C1 segment of cervical spinal cord (tissue), 14 donors: ENCODE measurements at places on chromosomes 7 and 10.
A peak's percentile ranks its signal among the peaks of the same experiment; 100 is the strongest.

GRCh38 chr10:131561897-131562296 is 250.4 kb upstream of the TCERG1L start:
- DNase-seq = no peak

DNA sequence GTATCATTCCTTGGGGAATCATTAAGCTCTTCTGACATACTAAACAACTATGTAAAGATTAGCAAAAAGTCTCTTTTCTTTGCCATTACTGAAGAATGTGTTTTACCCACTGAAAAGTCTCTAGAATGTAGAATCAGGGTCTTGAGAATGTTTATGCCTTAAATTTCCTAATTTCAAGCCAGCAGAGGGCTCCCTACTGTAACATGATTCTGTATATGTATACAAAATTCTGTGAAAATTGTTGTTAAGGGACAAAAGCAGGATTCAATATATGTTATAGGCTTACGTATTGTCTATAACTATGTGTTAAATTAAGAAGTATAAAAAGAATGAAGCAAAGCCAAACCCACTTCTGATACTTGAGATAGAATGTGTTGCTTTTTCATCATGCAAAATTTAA is 296.9 kb upstream of the DGKB start:
- no peak for DNase-seq

DNA sequence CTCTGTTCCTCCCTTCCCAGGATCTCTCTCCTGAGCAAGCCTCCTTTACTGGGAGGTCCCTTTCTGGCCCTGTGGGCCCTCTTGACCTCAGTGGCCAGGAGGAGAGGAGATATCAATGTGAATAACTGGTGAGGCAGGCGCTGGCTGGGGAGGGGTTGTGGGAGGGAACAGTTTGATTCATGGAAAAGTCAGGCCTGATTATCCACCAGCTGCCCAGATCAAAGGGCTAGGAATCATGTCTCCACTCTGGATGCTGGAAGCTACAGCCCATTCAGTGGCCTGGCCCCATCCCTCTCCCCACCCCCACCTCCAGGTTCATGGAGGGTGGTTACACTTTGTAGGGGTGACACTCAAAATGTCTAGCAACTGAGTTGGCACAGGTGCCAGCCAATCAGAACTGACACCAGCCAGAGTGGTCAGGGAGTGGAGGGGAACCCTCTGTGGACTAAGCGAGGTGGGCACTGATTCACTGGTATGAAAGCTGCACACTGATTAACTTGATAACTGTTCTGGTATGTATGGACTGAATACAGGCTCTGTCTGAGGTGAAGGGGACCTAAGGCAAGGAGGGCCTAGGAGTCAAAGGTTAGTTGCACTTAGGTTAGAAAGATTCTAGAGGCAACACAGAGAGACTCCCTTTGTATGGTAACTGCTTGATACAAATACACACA is 4.8 kb downstream of the PRRT4 start:
- DNase-seq = no peak

DNA sequence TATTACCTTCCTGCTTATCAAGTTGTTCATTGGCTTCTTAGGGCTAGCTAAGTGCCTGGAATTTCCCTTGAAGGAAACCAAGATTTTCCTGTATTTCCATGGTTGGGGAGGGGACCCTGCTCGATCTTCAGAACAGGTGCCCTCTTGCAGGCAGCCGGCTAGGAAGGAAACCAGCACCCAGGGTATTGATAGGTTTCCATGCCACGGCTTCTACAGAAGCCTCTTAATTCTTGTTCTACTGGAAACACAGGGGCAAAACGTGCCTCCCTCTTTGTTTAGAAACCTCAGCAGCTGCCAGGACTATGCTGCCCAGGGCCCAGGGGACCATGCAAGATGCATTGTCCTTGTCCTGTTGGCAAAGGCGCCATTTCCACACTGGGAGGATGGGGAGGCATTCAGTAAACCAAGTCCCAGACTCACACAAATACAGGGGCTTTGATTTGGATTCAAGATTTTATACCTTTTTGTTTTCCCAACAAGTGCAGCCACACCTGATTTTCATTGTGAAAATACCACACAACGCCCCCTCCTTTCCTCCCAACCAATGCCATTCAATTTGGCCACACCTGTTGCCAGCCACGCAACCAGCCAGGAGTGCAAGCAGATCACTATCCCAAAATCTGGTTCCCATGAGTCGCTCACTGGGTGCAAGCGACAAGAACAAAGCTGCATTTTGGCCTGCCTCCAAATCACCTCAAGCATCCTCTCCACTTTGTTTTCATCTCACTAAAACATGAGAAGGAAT is 29.6 kb downstream of the C10orf71 start:
- DNase-seq = no peak

DNA sequence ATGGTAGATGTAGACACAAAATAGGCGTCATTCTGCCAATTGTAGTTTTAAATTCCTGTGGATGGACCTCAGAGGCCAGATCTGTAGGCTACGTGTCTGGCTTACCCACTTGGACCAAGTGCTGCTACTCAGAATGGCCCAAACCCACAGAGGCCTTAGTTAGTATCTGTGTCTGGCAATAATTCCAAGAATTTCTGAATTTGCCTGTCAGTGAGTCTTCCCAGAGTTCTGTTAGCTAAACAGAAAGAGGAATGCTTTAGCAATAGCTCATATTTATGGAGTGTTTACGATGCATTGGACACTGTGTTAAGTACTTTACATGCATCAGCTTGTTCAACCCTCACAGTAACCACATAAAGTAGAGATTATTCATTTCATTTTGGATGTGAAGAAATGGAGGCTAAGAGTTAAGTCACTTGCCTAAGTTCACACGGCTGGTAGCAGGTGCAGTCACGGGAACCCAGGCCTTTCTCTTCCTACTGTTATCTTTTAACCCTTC is 231.8 kb downstream of the PTEN start:
- DNase-seq = no peak

DNA sequence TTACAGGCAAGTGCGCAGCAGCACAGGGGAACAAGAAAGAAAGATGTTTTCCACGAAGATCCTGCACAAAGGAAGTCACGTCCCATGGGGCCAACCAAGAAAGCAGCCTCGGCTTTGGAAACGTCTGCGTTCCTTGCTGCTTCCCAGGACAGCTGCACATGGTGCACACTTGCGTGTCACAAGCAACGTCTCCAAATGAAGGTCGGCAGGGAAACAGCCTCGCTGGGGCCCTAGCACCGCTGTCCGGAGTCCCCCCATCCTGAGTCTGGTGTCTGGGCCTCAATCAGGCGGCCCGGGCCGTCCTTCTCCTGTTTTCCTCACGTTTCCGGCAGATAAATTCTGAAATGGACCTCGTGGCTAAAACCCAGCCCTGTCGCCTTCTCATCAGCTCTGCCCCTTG is 206.2 kb downstream of the DIP2C start:
- DNase-seq = no peak

DNA sequence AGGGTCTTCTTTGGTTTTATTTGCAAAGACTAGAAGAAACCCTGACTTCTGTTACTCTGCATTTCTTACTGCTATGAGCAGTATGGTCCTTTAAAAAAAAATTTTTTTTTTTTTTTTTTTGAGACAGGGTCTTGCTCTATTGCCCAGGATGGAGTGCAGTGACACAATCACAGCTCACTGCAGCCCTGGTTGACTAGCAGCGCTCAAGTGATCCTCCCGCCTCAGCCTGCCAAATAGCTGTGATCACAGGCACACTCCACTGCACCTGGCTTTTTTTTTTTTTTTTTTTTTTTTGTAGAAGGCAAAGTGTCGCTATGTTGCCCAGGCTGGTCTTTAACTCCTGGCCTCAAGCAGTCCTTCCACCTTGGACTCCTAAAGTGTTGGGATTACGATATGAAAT is 17.4 kb downstream of the CNNM2 start:
- no peak for DNase-seq

DNA sequence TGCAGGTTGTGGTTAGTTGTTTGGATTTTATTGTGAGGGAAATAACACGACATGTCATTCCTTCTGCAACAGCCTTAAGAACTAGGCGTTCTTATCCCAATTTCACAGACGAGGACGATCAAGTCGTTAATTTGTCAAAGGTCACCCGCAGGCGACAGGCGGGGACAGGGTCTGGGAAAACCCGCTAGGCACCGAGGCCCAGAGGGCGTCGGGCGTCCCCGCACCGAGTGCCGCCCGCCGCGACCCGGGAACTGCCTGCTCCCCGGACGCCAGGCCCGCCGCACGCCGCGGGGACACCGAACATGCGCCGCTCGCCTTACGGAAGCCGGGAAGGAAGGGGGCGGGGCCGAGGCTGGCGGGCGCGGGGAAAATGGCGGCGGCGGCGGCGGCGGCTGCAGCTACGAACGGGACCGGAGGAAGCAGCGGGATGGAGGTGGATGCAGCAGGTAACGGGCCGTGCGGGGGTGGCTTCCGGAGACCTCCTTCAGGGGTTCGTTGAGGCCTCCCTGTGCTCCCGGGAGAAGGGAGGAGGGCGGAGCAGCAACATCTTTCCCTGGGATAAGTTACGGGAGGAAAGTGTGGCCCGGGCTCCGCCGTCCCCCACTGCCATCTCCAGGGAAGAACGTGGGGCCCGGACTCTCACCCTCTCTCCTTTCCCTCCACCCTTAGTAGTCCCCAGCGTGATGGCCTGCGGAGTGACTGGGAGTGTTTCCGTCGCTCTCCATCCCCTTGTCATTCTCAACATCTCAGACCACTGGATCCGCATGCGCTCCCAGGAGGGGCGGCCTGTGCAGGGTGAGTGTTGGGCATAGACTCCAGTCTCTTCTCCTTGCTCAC is at the start of gene COPS6:
COPS6 (plus strand) TSS at position 349 of the 837 bp plus-strand sequence; CDS start at position 371, 22 bp downstream.
- peak; percentile 72 for DNase-seq

DNA sequence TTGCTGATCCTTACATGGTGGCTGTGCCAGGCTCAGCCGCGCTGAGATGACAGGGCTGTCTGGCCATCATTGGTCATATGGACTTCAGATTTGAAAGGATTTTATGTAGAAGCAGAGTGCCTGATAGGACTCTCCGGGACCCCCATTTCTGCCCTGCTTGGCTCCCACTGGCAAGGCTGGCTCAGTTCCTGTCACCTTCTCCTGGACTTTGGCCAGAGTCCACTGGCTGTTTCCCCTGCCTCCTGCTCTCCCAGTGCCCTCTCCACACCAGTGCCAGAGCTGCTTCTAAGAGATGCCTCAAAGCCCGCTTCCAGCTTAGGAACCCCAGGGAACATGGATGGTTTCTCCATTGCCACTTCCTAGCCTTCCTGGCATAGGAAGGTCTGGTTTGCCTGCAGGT is 5.1 kb upstream of the SH2D4B start:
- DNase-seq = no peak

DNA sequence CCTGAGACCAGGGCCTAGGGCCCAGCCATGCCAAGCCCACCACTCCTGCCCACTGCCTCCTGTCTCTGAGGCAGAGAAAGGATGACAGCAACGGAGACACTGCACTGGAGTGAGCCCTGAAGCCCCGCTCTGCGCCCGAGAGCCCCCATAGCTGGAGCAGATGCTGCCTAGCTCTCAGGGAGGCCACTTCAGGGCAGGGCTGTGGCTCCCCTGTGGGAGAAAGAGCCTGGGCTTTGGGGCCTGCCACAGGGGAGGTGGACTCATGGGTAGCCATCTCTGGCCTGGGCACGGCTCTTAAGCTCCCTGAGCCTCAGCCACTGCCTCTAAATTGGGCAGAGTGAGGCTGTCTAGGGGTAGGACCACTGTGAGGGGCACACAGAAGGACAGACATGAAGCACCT is 214.2 kb downstream of the GRID1 start:
- DNase-seq = no peak

DNA sequence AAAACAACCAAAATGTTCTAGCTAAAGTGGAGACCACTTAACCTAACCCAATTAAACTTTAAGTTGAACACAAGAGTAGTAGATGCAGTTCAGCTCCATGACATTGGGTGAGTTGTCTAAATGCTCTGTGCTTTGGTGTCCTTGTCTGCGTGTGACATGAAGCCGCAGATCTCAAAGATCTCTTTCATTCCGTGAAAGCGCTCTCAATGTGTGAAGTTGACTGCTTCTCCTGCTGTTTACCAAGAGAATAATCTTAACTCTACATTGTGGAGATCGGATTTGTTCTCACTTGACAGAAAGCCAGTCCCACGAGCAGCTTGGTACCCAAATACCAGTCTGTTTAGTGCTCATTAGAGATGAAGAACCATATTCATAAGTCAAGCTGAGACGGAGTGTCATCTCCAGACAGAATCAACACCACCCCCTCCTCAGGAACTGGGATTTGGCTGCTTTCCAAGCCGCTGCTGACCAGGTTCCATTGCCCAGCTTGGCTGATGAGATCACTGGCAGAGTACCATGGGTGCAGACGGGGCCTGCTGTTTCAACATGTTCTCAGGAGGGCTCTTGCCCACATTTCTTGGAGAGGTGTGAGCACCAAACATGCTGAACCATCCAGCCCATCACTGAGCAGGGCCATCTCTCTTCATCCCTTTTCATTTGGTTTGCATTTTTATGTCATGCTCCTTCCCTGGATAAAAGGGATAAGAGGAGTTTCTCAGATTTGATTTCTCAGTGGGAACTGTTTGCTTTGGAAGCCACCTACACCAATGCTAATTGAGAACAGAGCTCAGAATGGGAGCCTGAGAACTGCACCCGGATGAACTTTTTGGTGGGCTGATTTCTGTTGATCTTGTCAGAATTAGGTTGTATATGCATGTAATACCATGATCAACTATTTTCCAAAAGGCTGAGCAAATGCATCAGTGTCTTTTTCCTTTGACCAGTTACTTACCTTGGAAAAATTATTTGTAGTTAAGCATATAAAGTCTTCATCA is 95.8 kb upstream of the AGBL3 start:
- peak; percentile 19 for DNase-seq

GRCh38 chr10:78594559-78595268 is 474.1 kb upstream of the ZMIZ1 start:
- no peak for DNase-seq

DNA sequence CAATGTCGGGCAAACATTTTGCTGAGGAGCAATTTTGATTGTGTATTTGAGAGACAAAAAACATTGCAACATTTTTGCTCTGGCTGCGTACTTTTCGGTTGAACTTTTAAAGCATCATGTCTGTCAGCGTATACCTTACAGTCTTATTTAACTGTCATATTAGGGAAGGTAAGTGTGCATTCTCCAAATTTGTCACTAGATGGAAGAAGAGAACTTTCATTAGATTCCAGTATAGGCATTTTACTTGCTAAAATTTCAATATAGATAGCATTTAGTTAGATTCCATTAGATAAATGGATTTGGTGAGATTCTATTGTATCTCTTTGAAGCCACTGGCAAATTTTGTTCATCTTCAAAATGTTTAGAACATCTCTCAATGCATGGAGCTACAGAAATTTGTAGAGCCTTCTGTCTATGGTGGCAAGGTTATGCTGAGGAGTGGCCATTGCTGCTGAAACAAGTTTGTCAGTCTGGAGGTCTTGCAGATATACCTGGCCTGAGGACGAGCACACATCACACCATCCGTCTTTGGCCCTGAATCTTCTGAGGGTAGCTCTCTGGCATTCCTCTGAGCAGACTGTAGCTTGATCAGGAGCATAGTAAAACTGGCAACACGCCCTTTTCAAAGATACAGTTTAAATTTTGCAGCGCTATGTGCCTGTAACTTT is 437.5 kb upstream of the MBL2 start:
- DNase-seq = no peak
